ENCODE measurements at places on chromosomes 7 and 10.
A peak's percentile ranks its signal among the peaks of the same experiment; 100 is the strongest.

DNA sequence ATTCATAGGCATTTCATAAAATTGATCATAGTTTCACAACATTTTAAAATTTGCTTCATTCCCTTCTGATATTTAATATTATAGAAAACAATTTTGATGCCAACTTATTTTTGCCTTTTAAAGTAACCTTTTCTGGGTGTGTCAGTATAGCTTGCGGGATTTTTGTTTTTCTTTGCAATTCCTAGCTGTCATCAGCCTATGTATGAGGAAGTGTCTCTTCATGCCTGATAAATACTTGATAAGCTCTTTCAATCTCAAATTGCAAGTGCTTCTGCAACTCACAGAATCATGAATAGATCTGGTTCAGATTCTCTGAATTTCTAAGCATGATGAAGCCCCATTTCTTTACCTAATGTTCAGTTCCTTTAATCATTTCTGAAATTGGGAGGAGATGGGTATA lies 28.0 kb upstream of the ARHGAP21 start:
- DNase-seq: no peak

DNA sequence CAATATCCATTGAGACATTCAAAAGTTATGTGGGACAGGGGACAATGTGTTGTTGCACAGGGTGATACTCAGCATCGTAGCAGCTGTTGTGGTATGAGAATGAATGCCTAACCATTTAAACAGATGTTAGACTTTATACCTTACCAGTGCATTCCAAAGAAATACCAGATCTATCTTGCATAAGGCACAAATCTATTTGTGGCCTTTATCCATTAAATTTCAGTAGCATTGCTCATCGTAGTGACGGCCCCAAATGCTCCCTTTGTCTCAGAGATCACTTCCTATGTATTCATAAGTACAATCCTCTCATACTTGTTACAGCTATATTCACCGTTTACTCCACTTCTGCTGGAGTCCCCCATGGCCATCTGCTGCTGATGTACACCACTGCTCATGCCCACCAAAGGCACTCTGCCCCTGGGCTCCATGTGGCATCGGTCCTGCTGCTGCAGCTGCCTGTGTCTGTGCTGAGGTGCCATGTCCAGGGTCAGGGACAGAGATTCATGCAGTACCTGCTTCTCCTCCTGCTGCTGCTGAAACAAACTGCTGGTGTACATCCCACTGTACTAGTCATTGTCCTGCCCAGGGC lies 96.3 kb downstream of the CPED1 start:
- peak; percentile 90 for DNase-seq

GRCh38 chr10:11285171-11285570 lies 267.5 kb downstream of the CELF2 start:
- no peak for DNase-seq

- peak; percentile 7 for DNase-seq
Observed at GRCh38 chr7:105621617-105622016, 40.3 kb upstream of the EFCAB10 start.

DNA sequence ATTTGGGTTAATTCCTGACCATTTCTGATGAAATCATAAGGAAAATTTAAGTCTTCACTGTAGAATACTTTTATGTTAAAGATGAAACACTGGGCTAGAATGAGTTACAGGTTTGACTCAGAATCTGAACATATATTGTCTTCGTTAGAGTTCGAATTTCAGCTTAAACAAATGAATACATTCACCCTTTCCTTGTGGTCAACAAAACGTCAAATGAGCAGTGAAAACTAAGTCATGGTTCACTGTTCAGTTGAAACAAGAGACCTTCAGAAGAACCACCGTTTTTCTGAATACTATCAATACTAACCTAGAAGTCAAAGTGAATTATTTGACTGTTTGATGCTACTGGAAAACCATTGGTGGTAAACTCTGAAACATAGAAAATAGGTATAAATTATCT lies 235.2 kb upstream of the ZWINT start:
- DNase-seq: no peak

- DNase-seq: no peak
Observed at GRCh38 chr10:93379731-93380575, 102.2 kb downstream of the MYOF start.

GRCh38 chr10:4260483-4261124 lies 475.6 kb upstream of the KLF6 start:
- no peak for DNase-seq

Measured in AG09309 (cell line).